ENCODE measurements at places on chromosomes 1 and 21.

- no peak for DNase-seq
Measured at GRCh38 chr21:41750532-41751151, 16.2 kb downstream of the RIPK4 start.

- no peak for DNase-seq
Measured at GRCh38 chr1:228937851-228938536, 202.7 kb downstream of the RHOU start.

- DNase-seq = no peak
Measured at GRCh38 chr1:61313906-61314422, 231.6 kb downstream of the NFIA start.

- no peak for DNase-seq
Measured at GRCh38 chr1:227244339-227245118, 73.8 kb downstream of the CDC42BPA start.

DNA sequence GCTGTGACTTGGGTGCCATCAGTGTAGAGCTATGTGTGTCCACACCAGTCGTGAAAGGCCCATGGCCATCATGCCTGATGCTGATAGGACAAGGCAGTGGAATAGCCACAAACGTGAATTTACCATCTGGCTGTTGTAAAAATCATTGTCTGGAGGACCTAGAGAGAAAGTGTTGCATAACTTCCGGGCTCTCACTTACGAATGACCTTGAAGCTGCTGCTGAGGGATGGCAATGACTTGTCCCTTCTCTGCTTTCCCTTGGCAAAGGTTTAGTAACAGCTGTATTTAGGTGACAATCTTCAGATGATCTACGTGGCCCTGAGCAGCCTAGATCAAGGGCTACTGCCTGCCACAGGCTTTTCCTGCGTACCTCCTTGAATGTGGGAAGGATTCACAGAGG lies 5.8 kb downstream of the ATP1B1 start:
- DNase-seq = no peak

- no peak for DNase-seq
Measured at GRCh38 chr21:31254131-31254530, 89.9 kb downstream of the TIAM1 start.

DNA sequence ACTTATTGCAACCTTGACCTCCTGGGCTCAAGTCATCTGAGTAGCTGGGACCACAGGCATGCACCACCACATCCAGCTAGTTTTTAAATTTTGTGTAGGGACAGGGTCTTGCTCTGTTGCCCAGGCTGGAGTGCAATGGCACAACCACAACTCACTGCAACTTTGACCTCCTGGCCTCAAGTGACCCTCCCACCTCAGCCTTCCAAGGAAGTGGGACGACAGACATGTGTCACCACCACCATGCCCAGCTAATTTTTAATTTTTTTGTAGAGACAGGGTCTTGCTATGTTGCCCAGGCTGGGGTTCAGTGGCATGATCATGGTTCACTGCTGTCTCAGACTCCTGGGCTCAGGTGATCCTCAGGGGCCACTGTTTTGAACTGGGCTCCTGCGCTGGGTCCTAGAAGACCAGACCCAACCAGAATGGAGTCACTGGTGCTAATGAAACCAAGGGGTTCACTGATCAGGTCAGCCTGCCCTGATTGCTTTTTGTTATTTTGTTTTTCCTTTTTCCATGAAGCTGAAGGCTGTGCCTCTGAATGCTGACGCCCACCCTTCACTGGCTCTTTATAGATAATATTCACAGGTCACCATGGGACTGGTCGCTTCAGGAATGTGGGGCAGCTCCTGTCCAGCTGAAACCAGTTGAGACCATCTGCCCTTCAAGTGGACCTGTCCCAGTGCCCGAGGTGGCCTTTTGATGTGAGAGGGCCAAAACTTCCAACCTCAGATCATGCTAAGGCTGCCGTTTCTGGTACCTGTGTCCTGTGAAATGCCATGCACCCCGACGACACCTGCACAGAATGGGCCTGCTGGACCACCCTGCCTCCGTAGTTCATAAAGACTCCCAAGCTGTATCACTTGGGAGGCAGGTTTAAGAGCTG lies 4.9 kb downstream of the TRIM17 start:
- DNase-seq = no peak

DNA sequence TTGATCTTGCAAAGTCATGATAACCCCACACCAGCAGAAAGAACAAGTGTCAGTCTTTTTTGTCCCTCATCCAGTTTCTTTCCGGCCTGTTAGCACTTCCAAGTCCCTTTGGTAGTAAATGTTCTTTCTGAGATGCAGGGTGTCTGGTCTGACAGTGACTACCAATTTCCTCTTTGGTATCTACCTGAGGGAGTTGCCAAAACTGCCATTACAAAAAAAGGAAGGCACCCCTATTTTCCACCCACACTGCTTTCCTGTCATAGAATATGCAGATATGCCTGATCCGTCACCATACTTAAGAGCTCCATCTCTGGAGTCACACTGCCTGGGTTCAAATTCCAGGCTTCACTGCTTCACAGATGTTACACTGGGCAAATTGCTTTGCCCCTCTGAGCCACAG lies 72.4 kb downstream of the ZNF281 start:
- DNase-seq = no peak

DNA sequence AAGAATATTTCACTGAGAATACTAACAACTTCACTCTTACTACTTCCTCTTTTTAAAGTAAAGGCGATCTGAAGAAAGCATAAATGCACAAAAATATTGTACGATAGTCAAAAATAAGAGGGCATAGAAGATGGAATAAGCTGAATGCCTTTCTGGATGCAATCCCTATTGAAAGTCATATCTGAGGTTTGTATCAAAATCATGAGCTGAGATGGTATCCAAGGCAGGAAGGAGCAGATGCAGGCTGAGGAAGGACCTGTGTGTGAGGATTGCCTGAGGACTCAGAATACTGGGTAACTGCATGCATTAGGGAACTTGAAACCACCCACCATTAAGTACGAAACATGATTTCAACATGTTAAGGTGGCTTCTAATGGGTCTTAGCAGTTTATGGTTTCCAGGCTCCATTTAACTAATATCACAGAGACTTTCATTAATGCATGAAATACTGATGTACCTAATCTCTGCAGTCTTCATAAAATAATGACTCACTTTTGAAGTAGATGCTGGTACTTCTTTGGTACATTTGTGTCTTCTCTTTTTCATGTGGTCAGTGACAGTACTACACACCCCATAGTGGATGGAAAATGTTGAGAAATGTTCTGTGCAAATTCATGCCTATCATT lies 29.6 kb upstream of the RGS1 start:
- no peak for DNase-seq

DNA sequence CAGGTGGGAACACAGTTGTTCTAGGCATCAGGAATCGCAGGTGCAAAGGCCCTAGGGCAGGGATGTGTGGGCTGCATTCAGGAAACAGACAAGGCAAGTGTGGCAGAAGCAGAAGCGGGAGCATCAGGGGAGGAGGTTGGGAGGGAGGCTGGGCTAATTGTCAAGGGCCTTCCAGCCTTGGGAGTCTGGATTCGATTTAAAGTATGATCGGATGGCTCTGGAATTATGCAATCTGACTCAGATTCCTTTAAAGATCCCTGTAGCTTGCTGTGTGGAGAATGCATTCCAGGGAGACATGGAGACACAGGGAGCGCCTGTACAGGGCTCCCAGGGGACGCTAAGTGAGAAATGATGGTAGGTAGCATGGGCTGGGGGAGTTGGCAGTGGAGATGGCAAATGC lies 86.5 kb downstream of the LACTBL1 start:
- DNase-seq = no peak

DNA sequence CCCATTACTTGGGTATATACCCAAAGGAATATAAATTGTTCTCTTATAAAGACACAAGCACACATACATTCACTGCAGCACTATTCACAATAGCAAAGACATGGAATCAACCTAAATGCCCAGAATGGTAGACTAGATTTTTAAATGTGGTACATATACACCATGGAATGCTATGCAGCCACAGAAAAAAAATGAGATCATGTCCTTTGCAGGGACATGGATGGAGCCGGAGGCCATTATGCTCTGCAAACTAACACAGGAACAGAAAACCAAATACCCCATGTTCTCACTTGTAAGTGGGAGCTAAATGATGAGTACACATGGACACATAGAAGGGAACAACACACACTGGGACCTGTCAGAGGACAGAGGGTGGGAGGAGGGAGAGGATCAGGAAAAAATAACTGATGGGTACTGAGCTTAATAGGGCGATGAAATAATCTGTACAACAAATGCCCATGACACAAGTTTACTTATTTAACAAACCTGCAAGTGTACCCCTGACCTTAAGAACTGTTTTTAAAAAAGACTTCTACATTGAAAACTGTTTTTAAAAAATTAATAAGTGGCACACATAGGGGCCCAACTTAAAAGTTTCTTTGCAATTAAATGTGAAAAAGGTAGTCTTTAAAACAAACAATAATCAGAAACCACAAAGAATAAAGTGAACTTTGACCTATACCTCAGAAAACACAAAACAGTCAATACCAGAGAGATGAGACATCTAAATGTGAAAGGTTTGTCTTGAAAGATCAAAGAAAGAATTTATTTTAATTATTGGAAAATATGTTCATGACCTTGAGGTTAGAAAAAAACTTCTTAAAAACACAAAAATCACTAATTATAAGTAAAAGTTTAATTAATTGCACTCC lies 75.2 kb downstream of the CDC42BPA start:
- no peak for DNase-seq

DNA sequence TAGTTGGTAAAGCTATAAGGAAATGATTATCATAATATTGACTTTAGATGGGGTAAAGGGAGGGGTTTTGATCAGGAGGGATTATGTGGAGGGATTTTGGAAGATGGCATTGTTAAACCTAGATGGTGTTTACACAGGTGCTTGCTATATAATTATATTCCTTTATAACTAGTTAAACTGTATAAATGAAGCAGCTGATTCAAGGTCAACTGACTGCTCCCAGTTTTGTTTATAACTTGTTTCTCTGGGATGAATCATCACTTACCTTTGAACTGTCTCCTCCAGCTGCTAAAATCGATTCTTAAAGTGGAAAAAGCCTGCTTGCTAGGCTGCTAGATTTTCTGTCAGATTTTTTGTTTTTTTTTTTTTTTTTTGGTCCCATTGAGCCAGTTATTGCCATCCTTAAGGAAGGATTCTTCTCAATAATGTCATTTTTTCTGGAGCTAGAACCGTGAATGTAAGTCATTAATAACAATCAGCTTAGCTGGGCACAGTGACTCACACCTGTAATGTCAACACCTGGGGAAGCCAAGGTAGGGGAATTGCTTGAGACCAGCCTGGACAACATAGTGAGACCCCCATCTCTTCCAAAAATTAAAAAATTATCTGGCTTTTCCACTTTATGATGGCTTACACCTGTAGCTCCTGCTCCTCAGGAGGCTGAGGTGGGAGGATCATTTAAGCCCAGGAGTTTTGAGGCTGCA lies 153.2 kb downstream of the PIK3R3 start:
- no peak for DNase-seq

GRCh38 chr1:29551123-29551936 lies 315.0 kb downstream of the PTPRU start:
- peak; percentile 38 for DNase-seq

DNA sequence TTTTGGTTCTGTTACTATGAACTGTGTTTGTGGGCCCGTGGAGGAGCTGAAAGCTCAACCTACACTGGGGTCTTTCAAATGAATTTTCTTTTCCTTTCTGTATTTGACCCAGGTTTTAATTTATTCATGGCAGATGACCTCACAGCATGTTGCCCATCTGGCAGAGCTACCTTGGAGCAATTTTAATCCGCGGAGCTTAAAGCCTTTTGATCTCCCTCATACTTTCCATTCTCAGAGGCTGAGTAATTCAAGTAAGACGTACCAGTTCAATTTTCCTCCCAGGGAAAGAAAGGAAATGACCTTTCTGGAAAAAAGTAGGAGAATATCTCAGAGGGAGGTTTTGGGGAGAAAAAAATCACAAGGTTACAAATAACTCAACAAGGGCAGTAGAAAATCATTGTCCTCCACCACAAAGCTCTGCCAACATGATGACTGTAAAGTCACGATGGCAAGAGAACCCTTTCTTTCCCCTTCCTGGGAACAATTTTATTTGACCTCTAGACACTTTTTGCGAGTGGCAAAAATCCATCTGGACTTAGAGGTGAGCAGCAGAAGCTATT lies 21.6 kb upstream of the PCP4 start:
- DNase-seq = no peak

DNA sequence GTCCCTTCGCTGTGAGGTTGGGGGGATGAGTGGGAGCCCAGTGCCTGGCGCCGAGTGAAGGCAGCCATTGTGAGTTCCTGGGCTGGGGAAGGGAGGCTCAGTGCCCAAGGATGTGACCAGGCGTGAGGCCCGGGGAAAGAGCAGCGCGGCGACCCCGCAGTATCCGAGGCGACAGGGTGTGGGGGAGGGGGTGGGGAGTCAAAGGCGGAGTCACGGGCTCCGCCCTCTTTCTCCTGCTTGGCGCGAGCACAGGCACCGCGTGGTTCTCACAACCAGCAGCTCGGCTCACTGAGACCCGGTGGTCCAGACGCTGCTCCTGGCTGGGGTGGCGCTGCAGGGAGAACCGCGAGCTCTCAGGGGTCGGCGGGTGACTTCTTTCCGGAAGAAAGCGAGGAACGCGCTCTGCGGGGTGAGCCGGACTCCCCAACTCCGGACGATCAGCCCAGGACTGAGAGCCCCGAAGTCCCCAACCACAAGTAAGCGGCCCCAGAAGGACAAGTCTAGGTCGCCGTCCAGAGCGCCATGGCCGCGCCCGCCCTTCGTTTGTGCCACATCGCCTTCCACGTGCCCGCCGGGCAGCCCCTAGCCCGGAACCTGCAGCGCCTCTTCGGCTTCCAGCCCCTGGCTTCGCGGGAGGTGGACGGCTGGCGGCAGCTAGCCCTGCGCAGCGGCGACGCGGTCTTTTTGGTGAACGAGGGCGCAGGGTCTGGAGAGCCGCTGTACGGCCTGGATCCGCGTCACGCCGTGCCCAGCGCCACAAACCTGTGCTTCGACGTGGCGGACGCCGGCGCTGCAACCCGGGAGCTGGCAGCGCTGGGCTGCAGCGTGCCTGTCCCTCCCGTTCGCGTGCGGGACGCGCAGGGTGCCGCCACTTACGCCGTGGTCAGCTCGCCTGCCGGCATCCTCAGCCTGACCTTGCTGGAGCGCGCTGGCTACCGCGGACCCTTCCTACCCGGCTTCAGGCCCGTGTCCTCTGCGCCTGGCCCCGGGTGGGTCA lies at the start of gene HPDL:
TSS of gene HPDL (plus strand) at position 269 of the 997 bp plus-strand sequence. CDS start at position 523, 254 bp downstream.
- peak; percentile 83 for DNase-seq

GRCh38 chr1:43962324-43962723 lies 7.5 kb upstream of the DPH2 start:
- DNase-seq = no peak

GRCh38 chr1:232263452-232263851 lies 366.5 kb downstream of the SIPA1L2 start:
- no peak for DNase-seq

GRCh38 chr1:50860256-50860655 lies 99.8 kb downstream of the FAF1 start:
- DNase-seq = no peak

GRCh38 chr1:197391303-197392226 lies 123.5 kb downstream of the CRB1 start:
- no peak for DNase-seq

DNA sequence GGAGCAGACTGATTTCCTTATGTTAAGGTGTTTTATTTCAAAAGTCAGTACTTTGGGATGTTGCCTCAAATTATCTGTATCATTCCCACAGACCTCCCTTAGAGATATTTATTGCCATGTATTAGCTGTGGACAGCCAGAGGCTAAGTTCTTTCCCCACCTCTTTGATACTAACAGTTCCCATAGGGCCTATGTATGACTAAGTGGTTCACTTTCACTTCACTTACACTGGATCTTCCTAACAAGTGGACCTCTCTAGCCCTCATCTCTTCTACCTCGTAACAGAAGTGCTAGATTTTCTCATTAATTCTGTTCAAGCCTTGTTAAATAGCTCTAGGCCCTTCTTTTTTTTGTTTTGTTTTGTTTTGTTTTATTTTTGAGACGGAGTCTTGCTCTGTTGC lies 6.2 kb downstream of the TRAF5 start:
- no peak for DNase-seq

GRCh38 chr1:9553736-9554144 lies 14.5 kb downstream of the SLC25A33 start:
- DNase-seq = peak; percentile 14

Data from activated effector memory CD4-positive, alpha-beta T cell treated with anti-CD3 and anti-CD28 coated beads, Interleukin-2, amount 50 U/mL, for 16 hours (primary cell).